Naive B cell (primary cell): ENCODE measurements at places on chromosomes 4 and X.

- no peak overlapping the region for H3K4me3 ChIP-seq
- no peaks in the 10 kb centered on the region for H3K36me3 ChIP-seq
- peak overlapping the region; percentile 95 for H3K27ac ChIP-seq
- peaks cover 15% of the 10 kb centered on the region for H3K4me1 ChIP-seq
- DNase-seq = no peak
These were observed 64.4 kb downstream of the ASMT start for GRCh38 chrX:1679238-1679637.

GRCh38 chrX:10676235-10676957 lies 56.0 kb upstream of the MID1 start:
- H3K27me3 ChIP-seq = peaks cover 12% of the 10 kb centered on the region
- no peaks in the 10 kb centered on the region for H3K36me3 ChIP-seq
- no peak for DNase-seq

GRCh38 chr4:125520258-125520990 lies 205.7 kb downstream of the FAT4 start:
- H3K27me3 ChIP-seq = no peaks in the 10 kb centered on the region
- no peaks in the 10 kb centered on the region for H3K36me3 ChIP-seq
- H3K27ac ChIP-seq = no peak overlapping the region
- DNase-seq = no peak
- H3K4me3 ChIP-seq = no peak overlapping the region

- H3K4me3 ChIP-seq = no peak overlapping the region
- no peak for DNase-seq
- H3K36me3 ChIP-seq = no peaks in the 10 kb centered on the region
- H3K4me1 ChIP-seq = no peaks in the 10 kb centered on the region
These were observed 37.8 kb upstream of the FUNDC1 start for GRCh38 chrX:44580466-44580865.

- peaks cover 8% of the 10 kb centered on the region for H3K27me3 ChIP-seq
- H3K4me3 ChIP-seq = no peak overlapping the region
- no peaks in the 10 kb centered on the region for H3K4me1 ChIP-seq
- no peaks in the 10 kb centered on the region for H3K36me3 ChIP-seq
- H3K27ac ChIP-seq = no peak overlapping the region
These were observed 8.8 kb downstream of the MID1 start for GRCh38 chrX:10611441-10612090.

DNA sequence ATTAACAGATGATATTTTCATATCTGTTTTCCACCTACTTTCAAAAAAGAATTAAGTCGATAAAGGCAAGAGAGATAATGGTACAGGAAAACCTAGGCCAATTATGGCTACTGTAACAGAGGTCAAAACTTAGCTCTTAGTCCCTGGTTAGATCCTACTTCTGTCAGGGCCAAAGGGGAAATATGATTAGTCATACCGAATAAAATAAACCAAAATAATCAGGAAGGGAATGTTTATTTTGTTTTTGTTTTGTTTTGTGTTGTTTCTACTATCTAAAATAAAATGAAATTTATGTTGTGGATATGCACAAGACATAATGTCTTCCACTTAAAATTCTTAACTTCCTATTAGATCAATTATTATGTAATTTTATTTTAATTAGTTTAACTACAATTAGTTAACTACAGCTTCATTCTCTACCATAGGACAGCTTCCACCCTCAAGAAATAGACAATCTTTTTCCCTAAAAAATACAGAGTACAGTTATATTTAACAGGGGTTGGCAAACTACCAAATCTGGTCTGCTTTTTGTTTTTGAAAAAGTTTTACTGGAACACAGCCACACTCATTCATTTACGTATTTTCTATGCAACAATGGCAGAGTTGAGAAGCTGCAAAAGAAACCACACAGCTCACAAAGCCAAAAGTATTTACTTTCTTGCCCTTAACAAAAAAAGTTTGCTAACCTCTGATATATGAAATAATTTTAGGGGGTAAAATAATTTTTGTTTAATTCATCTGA lies 25.4 kb downstream of the TMEM47 start:
- H3K27ac ChIP-seq = no peak overlapping the region
- H3K36me3 ChIP-seq = no peaks in the 10 kb centered on the region
- DNase-seq = no peak
